ENCODE measurements at places on chromosomes 2 and 18. TPM values are rescaled to one million over a fixed set of nuclear protein-coding genes. Genes with fewer than 3 reads are reported as not detected.

Gene NXPH2
- not detected for total RNA-seq

Gene CD207
- total RNA-seq = not detected

Gene PREPL
- total RNA-seq = 29.4 TPM

Gene C2orf92
- total RNA-seq = 17.2 TPM

Gene INHA
- not detected for total RNA-seq

DNA sequence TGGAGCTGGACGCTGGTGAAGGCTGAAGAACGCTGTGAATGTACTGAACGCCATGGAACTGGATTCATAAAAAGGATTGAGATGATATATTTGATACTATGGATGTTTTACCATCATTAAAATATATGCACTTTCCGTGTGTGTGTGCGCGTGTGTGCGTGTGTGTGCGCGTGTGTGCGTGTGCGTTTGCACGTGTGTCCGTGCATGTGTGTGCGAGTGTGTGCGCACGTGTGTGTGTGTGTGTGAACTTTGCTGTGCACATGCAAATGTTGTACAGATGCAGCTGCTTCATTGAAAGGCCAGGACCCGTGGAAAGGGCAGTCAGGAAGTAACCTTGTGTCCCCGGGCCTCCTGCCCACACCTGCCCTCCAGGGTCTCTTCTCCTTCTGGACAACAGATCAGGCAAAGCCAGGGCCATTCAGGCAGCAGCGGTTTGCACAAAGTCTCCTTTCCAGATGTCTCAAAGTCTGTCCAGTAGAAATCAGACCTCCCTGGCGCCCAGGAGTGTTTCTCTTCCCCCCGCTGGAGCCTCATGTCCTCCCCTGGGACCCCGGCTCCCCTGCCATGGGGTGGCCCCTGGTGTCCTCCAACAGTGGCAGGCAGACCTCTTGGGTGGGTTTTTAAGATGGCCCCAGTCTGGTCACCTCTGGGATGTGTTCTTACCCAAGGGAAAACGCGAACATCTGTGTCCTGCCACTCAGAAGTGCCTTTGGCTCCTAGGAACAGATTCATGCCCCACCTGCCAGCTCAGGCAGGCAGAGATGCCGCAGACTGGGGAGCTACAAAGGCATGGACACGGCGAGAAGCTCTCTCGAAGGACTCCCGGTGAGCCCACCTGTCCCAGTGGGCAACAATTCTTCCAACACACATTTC lies 86.1 kb upstream of the GPC1 start:
- no peak overlapping the region for H3K4me3 ChIP-seq
- H3K27me3 ChIP-seq = no peaks in the 10 kb centered on the region
- H3K27ac ChIP-seq = no peak overlapping the region
- DNase-seq = no peak
- H3K36me3 ChIP-seq = no peaks in the 10 kb centered on the region
- no peaks in the 10 kb centered on the region for H3K4me1 ChIP-seq

DNA sequence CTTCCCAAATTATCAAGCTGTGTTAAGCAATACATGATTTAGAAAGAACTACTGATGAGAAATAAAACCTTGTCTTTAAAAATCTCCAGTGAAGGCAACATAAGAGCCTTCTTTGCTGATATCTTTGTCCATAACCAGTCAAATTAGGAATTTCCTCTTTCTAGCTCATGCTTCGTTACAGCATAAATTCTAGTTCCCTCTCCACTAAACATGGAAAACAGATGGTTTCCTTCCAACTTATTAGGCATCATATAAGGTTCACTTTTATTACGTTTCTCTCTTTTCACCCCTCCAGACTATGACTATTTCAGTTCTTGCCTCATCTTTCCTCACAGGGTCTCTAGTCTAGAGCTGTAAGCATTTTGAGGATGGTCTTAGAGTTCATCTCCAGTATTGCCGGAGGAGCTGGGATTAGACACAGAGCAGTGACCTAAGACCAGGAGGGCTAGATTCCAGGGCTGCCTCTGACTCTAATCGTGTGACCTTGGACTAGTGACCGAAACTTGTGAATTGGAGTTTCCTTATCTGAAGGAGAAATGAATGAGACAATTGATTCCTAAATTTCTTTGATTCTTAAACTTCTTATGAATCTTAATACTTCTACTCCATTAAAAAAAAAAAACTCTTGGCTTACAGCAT lies 195.5 kb upstream of the APCDD1 start:
- no peak for DNase-seq
- H3K36me3 ChIP-seq = no peaks in the 10 kb centered on the region
- no peaks in the 10 kb centered on the region for H3K4me1 ChIP-seq
- no peak overlapping the region for H3K4me3 ChIP-seq
- peaks cover 5% of the 10 kb centered on the region for H3K27me3 ChIP-seq
- no peak overlapping the region for H3K27ac ChIP-seq

- no peak overlapping the region for H3K27ac ChIP-seq
- H3K4me3 ChIP-seq = no peak overlapping the region
- DNase-seq = no peak
- peaks cover 18% of the 10 kb centered on the region for H3K27me3 ChIP-seq
These were observed 401.7 kb upstream of the HS6ST1 start for GRCh38 chr2:128720080-128721022.

DNA sequence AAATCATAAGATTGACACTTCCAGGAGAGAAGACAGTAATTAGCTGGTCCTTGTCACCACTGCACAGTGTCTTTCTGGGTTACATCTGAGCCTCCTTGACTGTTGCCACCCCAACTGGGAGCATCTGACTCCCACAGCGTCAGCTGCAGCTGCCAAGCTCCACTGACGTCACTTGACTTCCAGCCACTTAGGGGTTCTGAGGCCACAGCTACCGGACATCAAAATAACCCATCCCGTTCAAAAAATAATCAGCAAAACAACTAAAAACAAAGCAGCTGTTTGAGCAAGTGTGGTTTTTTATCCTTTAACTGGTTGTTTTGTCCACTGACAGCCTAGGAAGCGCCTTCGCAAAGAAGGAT lies 206.5 kb upstream of the AGAP1 start:
- H3K4me3 ChIP-seq = no peak overlapping the region
- H3K27ac ChIP-seq = no peak overlapping the region
- peaks cover 3% of the 10 kb centered on the region for H3K27me3 ChIP-seq
- no peaks in the 10 kb centered on the region for H3K36me3 ChIP-seq

- no peaks in the 10 kb centered on the region for H3K36me3 ChIP-seq
- DNase-seq = no peak
- no peak overlapping the region for H3K27ac ChIP-seq
- H3K4me3 ChIP-seq = no peak overlapping the region
- H3K4me1 ChIP-seq = no peaks in the 10 kb centered on the region
- H3K27me3 ChIP-seq = peaks cover 5% of the 10 kb centered on the region
These were observed 124.9 kb downstream of the ALK start for GRCh38 chr2:29796446-29796845.

- no peak for DNase-seq
- no peak overlapping the region for H3K27ac ChIP-seq
- no peaks in the 10 kb centered on the region for H3K36me3 ChIP-seq
- H3K27me3 ChIP-seq = peaks cover 10% of the 10 kb centered on the region
- no peaks in the 10 kb centered on the region for H3K4me1 ChIP-seq
These were observed 54.3 kb upstream of the HK2 start for GRCh38 chr2:74779587-74780135.

- no peak overlapping the region for H3K4me3 ChIP-seq
- H3K27me3 ChIP-seq = peaks cover 5% of the 10 kb centered on the region
- H3K27ac ChIP-seq = no peak overlapping the region
- DNase-seq = no peak
These were observed 23.7 kb downstream of the CYP27A1 start for GRCh38 chr2:218805627-218806026.
